ENCODE measurements at places on chromosomes 13 and 19.

GRCh38 chr13:91722267-91722884, 324.0 kb downstream of the GPC5 start:
- DNase-seq: no peak
- H3K27me3 ChIP-seq: no peaks in the 10 kb centered on the region
- H3K4me3 ChIP-seq: no peak overlapping the region
- H3K36me3 ChIP-seq: no peaks in the 10 kb centered on the region
- H3K4me1 ChIP-seq: peaks cover 4% of the 10 kb centered on the region

DNA sequence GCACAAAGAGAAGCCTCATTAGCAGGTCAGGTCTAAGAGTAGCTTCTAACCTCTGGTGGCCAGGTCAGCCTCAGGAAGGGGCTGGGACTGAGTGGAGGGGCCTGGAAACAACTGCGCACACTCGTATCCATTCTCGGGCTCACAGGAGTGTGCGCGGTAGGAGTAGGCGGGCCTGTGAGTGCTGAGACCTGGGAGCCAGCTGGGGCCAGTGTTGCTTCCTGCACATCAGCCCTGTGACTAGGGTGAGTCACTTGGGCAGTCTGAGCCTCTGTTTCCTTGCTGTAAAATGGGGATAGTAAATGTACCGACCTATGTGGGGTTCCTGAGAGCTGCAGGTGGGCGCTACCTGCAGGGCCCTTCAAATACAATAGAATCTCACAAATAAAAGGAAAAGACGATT, 26.9 kb downstream of the SIN3B start:
- H3K4me1 ChIP-seq: no peaks in the 10 kb centered on the region
- H3K36me3 ChIP-seq: no peaks in the 10 kb centered on the region
- no peak overlapping the region for H3K27ac ChIP-seq

DNA sequence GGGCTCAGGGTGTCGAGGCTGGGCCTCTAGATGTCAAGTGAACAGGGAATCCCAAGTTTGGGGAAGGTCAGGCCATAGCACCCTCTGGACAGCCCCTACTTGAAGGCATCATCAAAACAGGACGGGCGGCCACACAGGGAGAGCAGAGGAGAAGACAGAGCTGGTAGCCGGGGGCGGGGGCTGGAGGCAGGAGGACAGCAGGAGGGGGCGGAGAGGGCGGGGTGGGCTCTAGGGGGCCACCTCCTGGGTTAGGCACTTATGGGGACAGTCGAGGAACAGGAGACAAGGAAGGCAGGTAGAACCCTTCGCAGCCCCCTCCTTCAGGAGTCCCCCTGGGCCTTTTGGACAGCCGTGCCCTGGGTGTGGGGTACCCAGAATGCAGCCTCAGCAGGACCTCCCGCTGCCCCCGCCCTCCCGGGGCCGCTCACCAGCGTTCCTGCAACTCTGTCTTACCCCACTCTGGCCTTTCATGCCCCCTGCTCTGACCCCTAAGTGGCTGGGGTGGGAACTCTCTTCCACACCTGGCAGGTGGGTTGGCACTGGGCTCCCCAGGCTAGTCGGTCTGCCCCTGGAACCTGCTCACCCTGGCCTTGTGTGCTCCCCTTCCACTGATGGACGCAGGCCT, 5.8 kb downstream of the SSBP4 start:
- no peak overlapping the region for H3K27ac ChIP-seq
- peak; percentile 47 for DNase-seq
- no peaks in the 10 kb centered on the region for H3K27me3 ChIP-seq
- no peak overlapping the region for H3K4me3 ChIP-seq
- H3K36me3 ChIP-seq: no peaks in the 10 kb centered on the region
- H3K4me1 ChIP-seq: peaks cover 21% of the 10 kb centered on the region

DNA sequence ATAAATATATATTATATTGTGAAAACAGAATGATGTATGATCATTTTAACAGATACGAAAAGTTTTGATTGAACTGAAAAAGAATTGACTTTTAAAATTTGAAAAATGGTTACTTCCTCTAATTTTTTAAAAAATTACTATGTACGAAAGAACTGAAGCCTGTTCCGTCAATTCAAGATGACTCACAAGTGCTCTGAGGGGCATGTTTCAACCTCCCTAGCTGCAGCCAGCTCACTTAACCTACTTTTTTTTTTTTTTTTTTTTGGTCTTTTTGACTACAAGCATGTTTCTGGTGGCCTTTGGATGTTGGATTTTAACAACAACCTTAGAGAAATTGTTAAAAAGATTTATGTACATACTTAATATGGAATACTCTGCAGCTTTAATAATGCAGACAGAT, 1139.3 kb downstream of the DIAPH3 start:
- H3K36me3 ChIP-seq: no peaks in the 10 kb centered on the region
- no peak for DNase-seq
- no peak overlapping the region for H3K4me3 ChIP-seq
- H3K27me3 ChIP-seq: no peaks in the 10 kb centered on the region
- no peaks in the 10 kb centered on the region for H3K4me1 ChIP-seq

GRCh38 chr13:58587183-58587582, 955.6 kb downstream of the PCDH17 start:
- no peaks in the 10 kb centered on the region for H3K36me3 ChIP-seq
- no peak overlapping the region for H3K27ac ChIP-seq
- no peak for DNase-seq
- no peak overlapping the region for H3K4me3 ChIP-seq

DNA sequence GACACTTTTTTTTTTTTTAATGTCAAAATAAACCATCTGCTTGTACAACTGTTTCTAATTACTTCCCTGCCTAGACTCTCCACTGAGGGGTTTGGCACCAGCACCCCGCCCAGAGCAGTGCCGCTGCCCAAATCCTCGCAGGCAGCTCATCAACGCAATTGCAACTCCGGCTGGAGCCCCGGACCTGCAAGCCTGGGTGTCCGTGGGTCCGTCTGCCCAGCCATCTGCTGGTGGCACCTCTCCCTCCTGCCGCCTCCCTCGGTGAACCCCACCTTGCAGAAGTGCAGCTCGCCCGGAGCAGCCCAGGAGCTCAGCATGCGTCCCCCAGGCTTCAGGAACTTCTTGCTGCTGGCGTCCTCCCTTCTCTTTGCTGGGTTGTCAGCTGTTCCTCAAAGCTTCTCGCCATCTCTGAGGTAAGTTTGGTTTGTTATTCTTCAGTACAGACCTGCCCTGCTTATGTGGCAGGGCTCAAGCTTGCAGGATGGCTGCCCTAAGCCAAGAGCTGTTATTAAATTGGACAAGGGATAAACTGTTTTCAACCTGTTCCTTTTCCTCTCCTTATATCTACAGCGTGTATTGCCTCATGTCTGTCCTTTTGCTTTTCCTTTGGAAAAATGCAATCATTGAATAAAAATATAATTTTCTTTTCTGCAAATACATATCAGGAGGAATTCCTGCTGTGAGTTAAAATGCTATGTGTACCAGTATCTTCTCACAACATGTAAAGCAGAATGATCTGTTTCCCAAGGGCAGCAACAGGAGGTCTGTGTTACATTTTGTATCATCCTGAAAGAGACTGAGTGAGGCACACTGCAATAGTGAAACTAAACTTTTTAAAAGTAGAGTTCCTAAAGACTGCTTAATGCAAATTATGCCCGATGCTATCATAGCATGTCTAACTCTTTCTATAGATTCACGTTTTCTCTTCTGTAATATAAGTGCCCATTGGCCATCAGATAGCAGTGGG, at the start of gene ITGBL1:
ITGBL1 (plus strand) TSS at position 157 of the 967 bp plus-strand sequence; CDS start at position 316, 159 bp downstream.
- H3K4me3 ChIP-seq: peak within 1 kb of the TSS; percentile 17
- H3K27ac ChIP-seq: no peak within 1 kb of the TSS
- H3K4me1 ChIP-seq: peaks cover 6% of the 10 kb centered on the region
- DNase-seq: no peak

GRCh38 chr13:102359264-102359663, 42.6 kb downstream of the FGF14 start:
- H3K27ac ChIP-seq: no peak overlapping the region
- no peak for DNase-seq
- no peaks in the 10 kb centered on the region for H3K27me3 ChIP-seq
- no peaks in the 10 kb centered on the region for H3K36me3 ChIP-seq

- H3K27ac ChIP-seq: no peak overlapping the region
- no peaks in the 10 kb centered on the region for H3K27me3 ChIP-seq
- no peaks in the 10 kb centered on the region for H3K4me1 ChIP-seq
- DNase-seq: no peak
- no peak overlapping the region for H3K4me3 ChIP-seq
Measured at GRCh38 chr13:48828962-48829411, 146.7 kb upstream of the FNDC3A start.

- no peaks in the 10 kb centered on the region for H3K27me3 ChIP-seq
- DNase-seq: no peak
- no peak overlapping the region for H3K4me3 ChIP-seq
- no peak overlapping the region for H3K27ac ChIP-seq
- no peaks in the 10 kb centered on the region for H3K36me3 ChIP-seq
Measured at GRCh38 chr19:17590866-17591265, 35.4 kb downstream of the COLGALT1 start.

DNA sequence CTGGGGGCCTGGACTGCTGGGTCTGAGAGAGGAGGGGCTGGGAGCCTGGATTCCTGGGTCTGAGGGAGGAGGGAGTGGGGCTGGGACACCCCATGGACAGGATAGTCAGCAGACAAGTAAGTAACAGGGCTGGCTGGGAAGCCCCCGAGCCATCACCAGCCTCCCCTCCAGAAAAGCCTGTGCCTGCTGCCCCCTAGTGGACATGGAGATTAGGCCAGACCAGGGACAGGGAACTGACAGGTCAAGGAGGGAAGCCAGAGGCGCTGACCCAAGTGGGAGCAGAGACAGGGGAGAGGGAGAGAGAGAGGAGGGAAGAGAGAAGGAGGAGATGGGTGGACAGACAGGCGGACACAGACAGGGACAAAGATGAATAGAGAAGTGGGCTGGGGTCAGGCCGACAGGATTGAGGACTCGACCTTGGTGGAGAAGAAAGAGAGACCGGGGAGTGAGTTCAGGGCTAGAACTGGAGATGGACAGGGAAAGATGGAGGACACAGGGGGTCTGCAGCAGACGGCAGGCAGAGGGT, 6.7 kb upstream of the ERFL start:
- H3K27ac ChIP-seq: no peak overlapping the region
- peak; percentile 61 for DNase-seq
- H3K4me1 ChIP-seq: no peaks in the 10 kb centered on the region
- H3K27me3 ChIP-seq: no peaks in the 10 kb centered on the region
- H3K36me3 ChIP-seq: no peaks in the 10 kb centered on the region

DNA sequence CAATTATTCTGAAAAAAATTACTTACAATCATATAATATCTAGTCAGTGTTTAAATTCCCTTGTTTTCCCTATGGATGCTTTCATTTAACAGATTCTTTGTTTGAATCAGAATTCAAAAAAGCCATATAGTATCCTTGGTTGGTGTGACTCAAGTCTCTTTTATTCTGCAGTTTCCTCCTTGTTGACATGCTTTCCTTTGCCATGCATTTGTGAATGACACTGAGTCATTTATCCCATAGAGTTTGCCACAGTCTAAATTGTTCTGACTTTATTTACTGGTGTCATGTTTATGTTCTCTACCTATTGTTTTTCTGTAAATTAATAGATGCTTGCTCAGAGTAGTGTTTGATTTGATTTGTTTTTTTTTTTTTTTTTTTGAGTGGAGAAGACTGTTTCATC, 893.8 kb upstream of the SLC10A2 start:
- DNase-seq: no peak
- no peak overlapping the region for H3K4me3 ChIP-seq
- no peaks in the 10 kb centered on the region for H3K27me3 ChIP-seq
- H3K27ac ChIP-seq: no peak overlapping the region
- no peaks in the 10 kb centered on the region for H3K36me3 ChIP-seq
- no peaks in the 10 kb centered on the region for H3K4me1 ChIP-seq

GRCh38 chr19:4115050-4115817, 8.7 kb downstream of the MAP2K2 start:
- no peaks in the 10 kb centered on the region for H3K4me1 ChIP-seq
- no peak for DNase-seq
- no peak overlapping the region for H3K27ac ChIP-seq
- H3K27me3 ChIP-seq: no peaks in the 10 kb centered on the region
- no peaks in the 10 kb centered on the region for H3K36me3 ChIP-seq

GRCh38 chr13:49046002-49046401, 70.3 kb downstream of the FNDC3A start:
- no peak overlapping the region for H3K4me3 ChIP-seq
- no peaks in the 10 kb centered on the region for H3K36me3 ChIP-seq
- H3K27me3 ChIP-seq: no peaks in the 10 kb centered on the region
- H3K4me1 ChIP-seq: no peaks in the 10 kb centered on the region
- H3K27ac ChIP-seq: no peak overlapping the region

- H3K4me1 ChIP-seq: no peaks in the 10 kb centered on the region
- no peaks in the 10 kb centered on the region for H3K36me3 ChIP-seq
- H3K27me3 ChIP-seq: no peaks in the 10 kb centered on the region
- no peak for DNase-seq
Measured at GRCh38 chr13:113730258-113730691, 28.8 kb upstream of the TMEM255B start.

DNA sequence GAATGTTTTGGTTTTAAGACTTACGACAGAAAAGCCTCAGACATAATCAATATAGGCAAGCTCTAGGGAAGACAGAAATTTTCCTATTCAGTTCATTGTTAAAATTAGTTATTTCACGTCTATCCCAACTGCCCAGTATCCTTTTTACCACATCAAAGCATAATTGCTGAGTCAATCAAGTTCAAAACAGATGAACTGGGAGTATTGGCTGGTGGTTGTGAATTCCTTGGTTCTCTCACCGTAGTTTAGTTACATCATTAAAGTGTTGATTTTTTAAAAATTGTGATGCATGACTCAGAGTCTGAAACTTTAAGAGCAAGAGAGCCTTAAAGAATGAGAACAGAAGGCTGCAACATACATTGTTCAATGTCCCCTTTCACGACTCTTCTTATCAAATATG, 143.3 kb upstream of the FREM2 start:
- no peak overlapping the region for H3K27ac ChIP-seq
- H3K36me3 ChIP-seq: no peaks in the 10 kb centered on the region
- H3K27me3 ChIP-seq: no peaks in the 10 kb centered on the region
- H3K4me1 ChIP-seq: no peaks in the 10 kb centered on the region

GRCh38 chr13:27638521-27638920, 16.8 kb downstream of the POLR1D start:
- no peak overlapping the region for H3K4me3 ChIP-seq
- H3K36me3 ChIP-seq: no peaks in the 10 kb centered on the region
- peaks cover 7% of the 10 kb centered on the region for H3K4me1 ChIP-seq
- DNase-seq: no peak
- no peaks in the 10 kb centered on the region for H3K27me3 ChIP-seq

- H3K36me3 ChIP-seq: no peaks in the 10 kb centered on the region
- peaks cover 2% of the 10 kb centered on the region for H3K27me3 ChIP-seq
- no peak overlapping the region for H3K27ac ChIP-seq
- no peak for DNase-seq
Measured at GRCh38 chr19:48499316-48500090, 12.1 kb downstream of the LMTK3 start.

DNA sequence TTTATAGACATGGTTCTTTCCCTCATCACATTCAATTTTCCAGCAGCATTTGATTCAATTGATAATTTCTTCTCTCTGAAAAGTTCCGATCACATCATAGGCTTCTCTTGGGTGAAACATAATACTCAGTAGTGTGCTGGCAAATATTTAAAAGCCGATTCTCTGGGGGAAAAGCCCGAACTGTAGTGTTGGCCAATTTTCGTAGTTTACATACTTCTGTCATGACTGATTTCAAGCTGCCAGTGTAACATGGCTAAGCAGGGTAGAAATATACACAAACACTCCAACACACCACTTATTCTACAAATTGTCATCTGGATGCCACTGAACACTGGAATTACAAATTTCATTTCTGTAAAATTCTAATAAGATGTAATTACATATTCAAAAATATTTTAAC, 56.1 kb upstream of the FREM2 start:
- H3K4me3 ChIP-seq: no peak overlapping the region
- H3K27me3 ChIP-seq: no peaks in the 10 kb centered on the region
- no peaks in the 10 kb centered on the region for H3K4me1 ChIP-seq
- DNase-seq: no peak
- no peak overlapping the region for H3K27ac ChIP-seq
- no peaks in the 10 kb centered on the region for H3K36me3 ChIP-seq

- H3K4me3 ChIP-seq: no peak overlapping the region
- H3K36me3 ChIP-seq: no peaks in the 10 kb centered on the region
- no peak for DNase-seq
- H3K27me3 ChIP-seq: no peaks in the 10 kb centered on the region
Measured at GRCh38 chr13:21330126-21330861, 128.8 kb downstream of the ZDHHC20 start.

Data from ovary (tissue), 10 donors.